Left renal cortex interstitium (tissue), 4 donors: ENCODE measurements at places on chromosomes 11 and 22. TPM values are rescaled to one million over a fixed set of nuclear protein-coding genes. Genes with fewer than 3 reads are reported as not detected.

The MPZL2 gene
- 18.4 TPM for polyA plus RNA-seq

DNA sequence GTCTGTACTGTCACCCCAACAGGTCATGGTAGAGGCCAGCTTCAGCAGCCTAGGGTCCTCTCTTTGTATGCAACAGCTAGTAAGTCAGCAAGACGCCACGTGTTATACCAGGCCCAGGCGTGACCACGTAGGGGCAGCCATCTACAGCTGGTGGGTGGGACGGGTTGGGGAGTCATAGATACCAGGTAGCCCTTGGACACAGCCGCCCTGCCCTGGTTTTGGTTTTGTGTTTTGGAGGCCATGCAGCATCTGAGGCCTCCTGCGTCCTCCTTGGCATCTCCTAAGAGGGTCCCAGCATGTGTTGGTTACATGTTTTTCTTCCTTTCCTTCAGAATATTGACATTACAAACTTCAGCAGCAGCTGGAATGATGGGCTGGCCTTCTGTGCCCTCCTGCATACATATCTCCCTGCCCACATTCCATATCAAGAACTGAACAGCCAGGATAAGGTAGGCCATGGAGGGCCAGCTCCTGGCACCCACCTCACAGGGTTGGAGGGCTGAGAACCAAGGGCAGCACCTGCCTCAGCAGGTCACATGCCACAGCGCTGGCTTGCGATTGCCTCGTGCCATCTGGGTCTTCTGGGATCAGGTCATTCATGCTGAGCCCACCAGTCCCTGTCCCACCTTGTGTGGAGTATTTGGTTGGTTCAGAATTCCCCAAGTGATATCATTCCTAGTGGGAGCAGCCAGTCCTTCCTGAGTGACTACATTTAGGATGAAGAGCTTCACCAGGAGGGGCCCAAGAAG lies 16.0 kb upstream of the ADORA2A start:
- DNase-seq: no peak

- DNase-seq: no peak
Observed at GRCh38 chr11:62539238-62539925, 7.2 kb downstream of the AHNAK start.

GRCh38 chr11:76786441-76787014 lies 3.4 kb downstream of the TSKU start:
- no peak for DNase-seq

DNA sequence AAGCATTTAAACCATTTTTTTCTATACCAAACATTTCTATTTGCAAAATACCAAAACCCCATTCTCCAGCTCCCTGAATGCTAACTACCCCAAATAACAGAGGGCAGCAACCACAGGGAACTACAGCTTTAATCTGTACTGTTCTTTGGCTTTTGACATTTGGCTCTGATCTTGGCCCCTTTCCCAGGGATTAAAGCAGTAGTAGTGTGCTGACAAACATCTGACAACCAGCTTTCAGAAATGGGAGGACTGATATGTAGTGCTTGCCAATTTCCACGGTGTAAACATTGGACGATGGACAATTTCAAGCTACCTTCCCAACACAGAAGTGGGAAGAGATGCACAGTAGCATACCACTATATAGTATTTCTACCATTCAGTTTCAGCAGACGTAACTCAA lies 88.4 kb upstream of the TEAD1 start:
- DNase-seq: no peak

GRCh38 chr11:117187799-117188481 lies 9.4 kb downstream of the SIDT2 start:
- no peak for DNase-seq

DNA sequence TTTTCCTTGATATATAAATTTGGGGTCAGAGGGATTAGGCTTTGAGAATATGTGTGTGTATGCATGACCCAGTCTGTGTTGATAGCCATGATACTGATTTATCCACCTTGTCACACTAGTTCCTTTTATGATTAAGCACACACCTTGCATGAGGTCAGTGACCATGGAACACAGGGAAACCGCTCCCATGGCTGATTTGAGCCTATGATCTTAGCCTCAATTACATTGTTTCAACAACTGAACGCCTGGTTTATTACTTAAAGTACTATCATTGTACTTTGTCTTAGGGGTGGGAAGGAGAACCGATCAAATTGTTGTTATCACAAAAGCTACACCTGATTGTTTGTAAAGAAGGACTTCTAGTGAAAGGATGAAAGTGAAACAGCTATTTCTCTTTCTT lies 70.7 kb downstream of the ARFGAP2 start:
- no peak for DNase-seq

- DNase-seq: no peak
Observed at GRCh38 chr22:23067023-23067650, 3.2 kb upstream of the GNAZ start.

DNA sequence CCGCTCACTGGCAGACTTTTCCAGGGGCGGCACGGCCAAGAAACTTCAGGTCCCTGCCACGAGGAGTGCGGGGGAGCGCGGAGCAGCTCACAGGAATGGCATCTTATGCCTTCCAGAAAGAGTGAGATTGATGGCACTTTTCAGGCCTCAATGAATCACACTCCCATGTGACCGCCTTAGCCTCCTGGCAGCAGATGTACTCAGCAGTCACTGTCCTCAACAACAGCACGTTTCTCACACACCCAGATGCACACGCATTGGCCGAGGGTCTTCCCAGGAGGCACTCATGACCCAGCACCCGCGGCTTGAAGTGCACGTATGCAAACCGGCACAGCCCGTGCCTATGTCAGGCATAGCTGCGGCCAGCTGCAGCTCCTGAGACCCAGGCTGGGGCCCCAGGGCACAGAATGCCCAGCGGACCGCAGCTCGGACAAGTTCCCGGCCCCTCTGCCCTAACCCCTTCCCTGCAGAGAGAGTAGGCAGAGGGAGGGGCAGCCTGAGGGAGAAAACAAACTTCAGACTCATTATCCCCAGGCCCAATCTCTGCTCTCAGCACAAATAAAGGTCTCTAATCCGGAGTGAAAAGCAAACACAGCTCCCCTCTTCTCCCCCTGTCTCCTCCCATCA lies 48.3 kb downstream of the RPUSD4 start:
- no peak for DNase-seq

- no peak for DNase-seq
Observed at GRCh38 chr11:123375832-123376231, 54.2 kb upstream of the GRAMD1B start.

DNA sequence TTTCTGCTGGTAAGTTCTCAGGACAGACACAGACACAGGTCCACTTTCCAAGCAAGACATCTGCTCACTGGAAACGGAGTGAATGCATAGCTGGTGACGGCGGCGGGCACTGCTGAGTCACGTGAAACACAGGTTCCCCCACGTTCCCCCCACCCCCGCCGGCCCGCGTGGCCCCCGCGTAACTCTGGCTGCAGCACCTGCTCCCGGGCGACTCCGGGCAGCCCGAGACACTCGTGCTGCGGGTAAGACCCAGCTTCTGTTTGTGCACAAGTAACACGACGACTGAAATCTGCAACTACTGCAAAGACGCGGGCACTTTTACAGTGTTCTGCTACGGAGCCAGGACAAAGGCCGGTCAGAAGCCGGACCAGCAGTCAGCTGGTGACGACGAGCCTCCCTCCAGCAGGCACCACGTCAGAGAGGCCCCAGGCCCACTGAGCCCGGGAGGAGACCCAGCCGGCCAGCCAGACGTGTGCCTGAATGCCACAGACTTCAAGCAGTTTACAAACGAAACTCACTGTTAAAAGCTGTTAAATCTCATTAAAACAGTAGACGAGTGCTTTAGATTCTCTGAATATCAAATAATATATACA lies 12.9 kb upstream of the ARFGAP3 start:
- no peak for DNase-seq

DNA sequence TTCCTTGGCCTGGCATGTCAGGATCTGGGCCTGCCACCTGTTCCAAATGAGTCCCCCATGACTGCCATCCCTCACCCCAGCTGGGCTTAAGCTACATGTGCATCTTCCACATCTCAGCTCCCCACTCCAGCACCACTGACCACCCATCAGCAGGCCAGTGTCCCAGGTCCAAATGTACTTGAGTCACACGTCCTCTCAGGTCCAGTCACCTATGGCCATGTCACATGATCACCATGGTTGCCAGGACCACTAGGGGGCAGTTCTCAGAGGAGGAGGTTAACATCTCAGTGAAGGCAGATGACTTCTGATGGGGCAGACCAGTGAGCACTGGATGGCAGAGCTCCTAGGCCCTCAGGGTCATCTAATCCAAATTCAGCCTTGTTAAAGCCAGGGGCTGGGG lies 41.9 kb upstream of the WNT11 start:
- no peak for DNase-seq

DNA sequence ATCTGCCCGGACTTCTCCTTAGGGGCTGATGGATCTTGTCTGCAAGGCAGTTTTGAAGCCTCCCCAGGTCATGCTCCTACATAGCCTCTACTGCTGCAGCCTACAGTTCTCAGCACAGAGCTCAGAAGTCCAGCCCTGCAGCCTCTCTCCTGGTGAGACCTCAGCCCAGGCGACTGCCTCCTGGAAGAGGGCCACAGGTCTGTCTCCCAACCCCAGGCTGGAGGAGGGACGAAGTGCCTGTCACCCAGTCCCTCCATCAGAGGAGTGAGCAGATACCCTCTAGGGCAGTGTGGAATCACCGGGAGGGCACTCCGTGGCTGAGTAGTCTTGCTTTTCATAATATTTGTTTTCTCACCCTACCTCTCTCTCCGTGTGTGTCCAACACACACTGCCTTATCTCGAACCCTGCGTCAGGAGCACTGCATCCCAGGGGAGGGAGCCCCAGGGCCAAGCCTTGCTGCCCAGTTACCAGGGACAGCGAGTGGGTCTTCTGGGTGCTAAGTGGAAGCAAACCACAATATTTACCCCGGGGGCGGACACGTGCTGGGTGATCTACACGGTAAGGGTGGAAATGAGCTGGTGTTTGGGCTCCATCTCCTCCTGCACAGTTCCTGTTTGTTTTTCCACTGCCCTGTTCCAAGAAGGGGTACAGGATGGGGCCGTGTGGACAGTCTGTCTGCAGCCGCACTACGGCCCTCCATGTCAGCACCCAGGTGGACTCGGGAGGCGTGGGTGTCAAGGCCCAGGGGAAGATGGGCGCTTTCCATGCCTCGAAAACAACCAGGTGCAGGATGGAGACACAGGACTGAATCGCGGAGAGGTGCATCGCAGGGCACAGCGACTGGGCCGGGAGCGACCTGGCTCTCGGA lies 133.7 kb upstream of the HSD17B12 start:
- no peak for DNase-seq

The SEC14L6 gene
- 6.8 TPM for polyA plus RNA-seq

DNA sequence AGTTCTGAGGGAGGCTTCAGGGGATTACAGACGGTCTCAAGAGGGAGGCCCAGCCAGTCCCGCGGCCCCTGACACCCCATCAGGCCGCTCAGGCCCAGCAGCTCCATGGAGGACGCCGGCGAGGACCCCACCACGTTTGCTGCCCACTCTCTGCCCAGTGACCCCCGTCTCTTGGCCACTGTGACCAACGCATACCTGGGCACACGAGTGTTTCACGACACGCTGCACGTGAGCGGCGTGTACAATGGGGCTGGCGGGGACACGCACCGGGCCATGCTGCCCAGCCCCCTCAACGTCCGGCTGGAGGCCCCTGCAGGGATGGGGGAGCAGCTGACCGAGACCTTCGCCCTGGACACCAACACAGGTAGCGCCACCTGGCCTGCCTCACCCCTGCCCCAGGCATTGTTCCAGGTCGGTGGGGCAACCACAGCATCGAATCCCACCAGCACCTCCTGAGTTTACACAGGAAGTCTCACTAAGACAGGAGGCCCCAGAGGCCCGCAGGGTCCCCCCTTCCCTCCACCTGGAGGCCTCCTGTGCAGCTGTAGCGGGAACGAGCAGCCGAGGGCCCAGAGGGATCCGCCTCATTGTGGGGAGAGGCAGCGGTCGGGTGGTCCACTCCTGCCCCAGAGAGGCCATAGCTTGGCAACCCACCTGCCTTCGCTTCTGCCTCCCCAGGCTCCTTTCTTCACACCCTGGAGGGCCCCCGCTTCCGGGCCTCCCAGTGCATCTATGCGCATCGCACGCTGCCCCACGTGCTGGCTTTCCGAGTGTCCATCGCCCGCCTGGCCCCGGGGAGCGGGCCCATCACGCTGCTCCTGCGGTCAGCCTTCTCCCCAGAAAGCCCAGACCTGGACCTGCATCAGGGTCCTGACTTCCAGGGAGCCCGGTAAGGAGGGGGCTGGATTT lies 1.0 kb downstream of the PGGHG start:
- DNase-seq: no peak
